ENCODE measurements at places on chromosomes 1 and 21.

GRCh38 chr1:181099152-181100014 is 10.9 kb downstream of the IER5 start:
- no peak for DNase-seq

- no peak for DNase-seq
Measured at GRCh38 chr1:185864889-185865517, 130.8 kb downstream of the HMCN1 start.

DNA sequence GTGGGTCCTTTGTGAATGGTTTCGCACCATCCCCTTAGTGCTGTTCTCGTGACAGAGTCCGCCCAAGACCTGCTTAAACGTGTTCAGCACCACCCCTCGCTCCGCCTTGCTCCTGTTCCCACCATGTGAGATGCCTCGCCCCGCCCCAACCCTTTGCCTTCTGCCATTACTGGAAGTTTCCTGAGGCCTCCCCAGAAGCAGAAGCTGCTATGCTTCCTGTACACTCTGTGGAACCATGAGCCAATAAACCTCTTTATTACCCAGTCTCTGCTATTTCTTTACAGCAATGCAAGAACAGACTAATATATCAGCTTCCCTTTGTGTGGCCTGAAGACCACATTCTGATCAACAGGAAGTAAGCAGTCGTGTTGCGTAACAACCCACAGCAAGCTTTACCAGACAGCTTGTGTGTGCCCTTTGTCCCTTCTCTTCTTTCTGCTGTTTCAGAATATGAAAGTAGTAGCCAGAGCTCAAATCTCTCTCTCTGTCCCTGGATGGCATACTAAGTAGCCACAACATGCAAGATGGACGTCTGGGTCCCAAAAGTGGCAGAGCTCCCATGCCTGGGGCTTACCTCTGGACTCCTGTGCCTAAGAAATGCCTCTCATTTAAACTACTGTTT is 14.1 kb downstream of the HENMT1 start:
- DNase-seq, result no peak

DNA sequence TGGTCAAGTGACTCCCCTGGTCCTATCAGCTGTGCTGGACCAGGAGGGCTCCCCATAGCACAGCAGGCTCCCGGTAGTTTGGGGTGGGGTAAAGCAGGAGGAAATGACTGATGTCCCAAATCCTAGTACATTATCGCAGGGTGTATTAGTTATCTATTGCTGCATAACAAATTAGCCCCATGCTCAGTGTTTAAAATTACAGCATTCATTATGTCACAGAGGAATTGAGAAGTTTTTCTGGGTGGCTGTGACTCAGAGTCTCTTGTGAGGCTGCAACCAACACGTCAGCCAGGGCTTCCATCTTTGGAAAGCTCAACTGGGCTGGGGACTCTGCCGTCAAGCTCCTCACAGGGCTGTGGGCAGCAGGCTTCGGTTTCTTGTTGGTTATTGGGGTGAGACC is 34.3 kb upstream of the LAPTM5 start:
- no peak for DNase-seq

- no peak for DNase-seq
Measured at GRCh38 chr1:233390842-233391737, 63.6 kb downstream of the MAP3K21 start.

DNA sequence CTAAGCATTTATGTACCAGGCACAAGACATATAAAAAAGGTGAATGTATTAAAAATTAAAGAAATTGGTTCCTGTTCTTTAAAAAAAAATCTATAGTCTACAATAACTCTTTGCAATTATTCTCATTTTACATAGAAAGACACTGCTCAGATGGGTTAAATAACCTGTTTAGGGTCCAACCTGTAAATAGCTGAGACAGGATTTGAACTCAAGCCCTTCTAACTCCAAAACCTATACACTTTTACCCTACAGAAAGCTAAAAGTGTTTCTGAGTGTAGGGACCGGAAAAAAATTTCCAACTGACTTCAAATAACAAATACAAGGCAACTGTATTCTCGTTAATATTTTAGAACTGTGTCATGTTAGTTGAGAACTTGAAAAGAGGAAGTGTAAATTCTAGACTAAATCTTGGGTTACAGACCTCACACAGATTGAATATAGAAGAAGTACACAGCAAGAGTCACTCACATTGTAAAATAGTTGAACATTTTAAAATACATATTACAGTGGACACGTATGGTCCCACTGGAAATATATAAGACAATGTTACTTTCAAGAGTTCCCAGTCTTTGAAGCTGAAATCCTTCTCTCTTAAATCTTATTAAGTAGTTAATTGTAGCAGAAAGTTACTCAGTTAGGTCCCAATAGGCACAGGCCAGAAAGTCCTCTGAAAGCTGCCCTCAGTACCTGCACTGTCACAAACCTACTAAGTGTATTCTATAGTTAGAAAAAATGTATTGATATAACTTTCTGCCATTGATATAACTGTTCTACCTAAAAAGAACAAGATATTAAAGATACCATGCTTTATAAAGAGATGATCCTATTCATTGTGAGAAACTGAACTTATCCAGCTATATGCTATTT is 7.3 kb downstream of the EDEM3 start:
- no peak for DNase-seq

GRCh38 chr1:25890239-25891034 is 14.9 kb upstream of the PAQR7 start:
- no peak for DNase-seq

- no peak for DNase-seq
Measured at GRCh38 chr21:27292783-27293182, 325.9 kb upstream of the ADAMTS5 start.

DNA sequence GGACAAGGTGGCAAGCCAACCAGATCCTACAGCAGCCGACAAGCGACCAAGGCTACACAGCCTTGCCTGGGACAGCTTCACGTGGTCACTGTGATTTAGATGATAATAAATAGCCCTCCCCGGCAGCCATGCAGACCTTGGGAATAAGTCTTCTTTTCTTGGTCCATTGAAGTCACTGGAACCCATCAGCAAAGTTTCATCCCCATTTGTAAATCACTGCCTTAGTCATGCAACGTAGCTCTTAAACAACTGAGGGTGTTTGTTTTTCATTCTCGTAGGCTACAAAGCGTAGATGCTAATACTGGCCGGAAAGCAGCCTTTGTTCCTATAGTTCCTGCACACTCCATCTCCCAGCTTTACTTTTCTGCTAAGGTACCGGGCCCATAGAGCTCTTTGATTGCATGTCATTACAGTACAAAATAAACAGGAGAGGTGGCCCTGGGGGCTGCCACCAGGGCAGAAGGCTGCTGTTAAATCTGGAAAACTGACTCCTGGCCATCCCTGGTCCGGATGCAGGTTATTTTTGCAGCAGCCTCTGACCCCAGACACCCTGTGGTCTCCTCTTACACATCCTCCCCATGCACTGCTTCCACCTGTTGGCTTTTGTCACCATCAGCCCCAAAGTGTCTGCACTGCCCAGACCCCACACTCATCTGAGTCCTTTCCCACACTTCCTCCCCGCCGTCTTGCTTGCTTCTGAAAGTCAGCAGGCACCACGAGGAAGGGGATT is 105.5 kb downstream of the TOMM20 start:
- no peak for DNase-seq

- no peak for DNase-seq
Measured at GRCh38 chr1:206842854-206843253, 22.6 kb upstream of the IL20 start.

DNA sequence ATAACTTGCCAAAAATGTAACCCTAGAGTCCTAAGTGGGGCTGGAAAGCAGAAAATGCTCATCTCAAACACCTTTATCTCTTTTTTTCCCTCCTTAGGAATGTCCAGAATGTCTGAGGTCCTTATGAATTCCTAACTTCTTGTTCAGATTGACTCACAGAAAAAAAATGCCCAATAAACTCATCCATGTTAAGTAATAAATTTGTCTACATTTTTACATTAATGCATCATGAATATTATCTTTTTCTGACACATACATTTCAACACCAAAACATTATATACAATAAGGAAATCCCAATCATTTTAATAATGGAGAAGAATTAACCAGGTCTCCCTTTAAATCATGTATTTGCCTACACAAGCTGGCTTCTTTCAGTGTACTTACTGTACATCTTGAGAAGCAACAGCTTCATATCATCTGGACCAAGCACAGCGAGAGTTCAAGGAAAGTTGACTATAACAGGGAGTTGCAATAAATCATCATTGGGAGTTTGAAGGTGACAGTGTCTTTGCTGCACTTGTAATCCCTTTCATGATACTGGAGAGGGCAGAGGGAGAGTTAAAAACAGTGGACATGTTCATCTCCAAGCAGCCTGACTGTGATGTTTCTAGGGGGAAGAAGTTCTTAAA is 565.2 kb downstream of the LTN1 start:
- DNase-seq, result no peak

GRCh38 chr1:1895456-1896336 is 4.8 kb upstream of the GNB1 start:
- DNase-seq, result no peak

DNA sequence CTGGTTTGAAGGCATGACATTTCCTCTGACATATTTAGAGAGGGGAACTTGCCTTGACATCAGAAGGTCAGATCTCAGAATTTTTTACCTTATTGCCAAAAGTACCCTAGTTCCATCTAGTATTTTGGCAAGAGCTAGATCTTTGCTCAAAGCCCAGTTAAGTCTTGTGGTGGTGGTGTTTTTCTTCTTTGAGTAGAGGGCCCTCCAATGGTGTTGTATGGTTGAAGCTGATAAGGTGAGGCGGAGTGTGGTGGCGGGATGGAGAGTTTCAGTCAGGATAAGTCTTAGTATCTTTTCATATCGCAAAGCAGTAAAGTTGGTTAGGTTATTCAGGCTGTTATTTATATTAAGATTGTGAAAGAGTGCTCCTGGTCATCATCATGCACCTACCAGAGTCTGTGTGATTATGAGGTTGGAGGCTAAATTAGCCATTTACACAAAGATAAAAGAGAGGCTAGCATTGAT is 20.1 kb upstream of the MACF1 start:
- no peak for DNase-seq

GRCh38 chr1:67627906-67628305 is 57.1 kb upstream of the GADD45A start:
- no peak for DNase-seq

All from GM12891 (cell line).